Activated gamma-delta T cell (primary cell): ENCODE measurements at places on chromosomes 16 and 17.

- no peak for DNase-seq
Observed at GRCh38 chr16:85062845-85063244, 35.2 kb downstream of the KIAA0513 start.

DNA sequence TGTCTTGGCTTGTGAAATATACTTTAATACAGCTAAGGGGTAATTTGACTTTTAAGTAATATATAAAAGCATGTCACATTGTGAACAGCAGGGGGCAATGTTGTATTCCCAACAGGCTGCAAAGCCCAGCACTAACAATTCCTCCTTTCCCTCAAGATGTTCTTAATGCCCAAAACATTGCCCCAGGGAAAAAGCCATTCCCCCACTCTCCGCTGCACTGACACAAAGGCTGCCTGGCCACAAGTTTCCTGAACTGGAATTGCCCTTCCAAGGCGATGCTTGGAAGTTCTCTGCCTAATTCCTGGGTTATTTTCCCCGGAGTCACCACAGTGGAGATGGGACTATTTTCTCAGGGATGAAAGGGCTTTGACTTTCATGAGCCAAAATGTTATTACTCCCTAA is 27.2 kb downstream of the CLEC16A start:
- no peak for DNase-seq

DNA sequence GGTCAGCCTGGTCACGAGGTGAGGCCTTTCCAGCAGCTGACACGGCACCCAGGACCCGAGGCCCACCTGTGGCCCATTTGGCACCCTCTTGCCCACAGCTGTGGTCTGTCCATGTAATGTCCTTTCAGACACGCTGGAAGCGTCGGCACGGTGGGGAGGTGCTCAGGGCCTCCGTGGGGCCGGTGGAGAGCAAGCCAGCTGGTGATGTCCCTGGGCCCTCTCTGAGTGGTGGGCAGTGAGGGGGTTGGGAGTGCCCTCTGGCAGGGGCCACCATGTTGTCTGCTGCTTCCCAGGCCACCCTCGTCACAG is 97.3 kb upstream of the ZNF469 start:
- DNase-seq, result no peak

DNA sequence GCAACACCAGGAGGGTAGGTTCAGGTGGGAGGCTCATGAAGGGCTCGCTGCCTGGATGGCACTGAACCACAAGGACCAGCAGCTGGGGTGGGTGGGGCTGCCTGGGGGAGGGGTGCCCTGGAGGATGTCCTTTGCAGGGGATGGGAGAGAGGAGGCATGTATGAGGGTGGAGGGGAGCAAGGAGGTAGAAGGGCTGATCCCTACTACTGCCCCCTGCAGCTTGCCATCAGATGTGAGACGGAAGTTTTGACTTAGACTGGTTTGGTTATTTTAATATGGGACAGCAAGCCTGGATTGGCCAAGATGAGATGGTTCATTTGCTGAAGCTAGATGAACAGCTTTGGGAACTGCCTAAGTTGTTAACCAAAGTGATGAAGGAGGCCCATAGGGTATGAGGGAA is 115.9 kb downstream of the SEC14L1 start:
- no peak for DNase-seq

DNA sequence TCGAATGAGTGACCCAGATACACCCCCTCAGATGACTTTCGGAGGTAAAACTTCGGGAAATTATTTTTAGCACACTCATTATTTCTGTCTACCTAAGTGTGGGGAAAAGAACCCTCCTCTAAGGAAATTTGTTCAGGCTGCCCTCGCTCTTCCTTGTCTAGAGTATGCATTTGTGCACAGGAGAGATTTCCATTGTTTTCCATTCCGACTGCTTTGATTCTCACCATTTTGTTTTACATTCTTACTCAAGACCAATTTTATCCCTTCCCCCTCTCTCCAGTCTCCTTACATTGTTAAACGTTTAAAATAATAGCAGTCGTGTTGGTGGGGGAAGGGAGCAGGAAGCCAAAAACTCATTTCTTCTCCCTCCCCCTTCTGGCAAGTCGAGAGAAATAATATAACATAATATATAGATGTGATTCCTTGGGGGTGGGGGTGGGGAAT is 1.5 kb upstream of the CHD3 start:
- no peak for DNase-seq

DNA sequence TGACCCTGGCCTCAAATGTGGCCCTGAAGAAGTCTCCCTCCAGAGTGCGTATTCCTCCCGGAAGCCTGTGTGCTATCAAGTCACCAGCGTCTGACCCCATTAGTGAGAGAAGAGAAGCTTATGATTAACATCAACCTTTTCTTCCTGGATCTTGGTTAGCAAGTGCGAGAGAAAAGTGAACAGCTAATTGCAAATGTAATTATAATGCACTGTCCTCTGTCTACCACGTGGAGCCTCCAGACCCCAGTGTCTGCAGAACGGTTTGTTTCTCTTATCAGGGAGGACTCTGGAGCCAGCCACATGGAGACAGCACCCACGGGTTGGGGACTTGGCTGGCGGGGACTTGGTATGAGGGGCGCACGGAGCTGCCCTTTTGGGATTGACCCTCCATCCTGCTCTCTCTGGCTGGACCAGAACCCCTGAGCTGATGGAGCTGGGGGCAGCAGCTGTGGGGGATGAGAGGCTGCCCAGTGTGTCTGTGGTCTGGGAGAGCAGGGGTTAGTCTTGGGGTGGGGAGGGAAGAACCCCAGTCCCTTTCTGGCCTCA is 5.7 kb upstream of the TAC4 start:
- DNase-seq, result no peak

- no peak for DNase-seq
Observed at GRCh38 chr16:19184823-19185509, 16.9 kb downstream of the SYT17 start.

- no peak for DNase-seq
Observed at GRCh38 chr16:12917653-12918052, 16.3 kb downstream of the SHISA9 start.

GRCh38 chr17:40647624-40648383 is at the start of gene SMARCE1:
Gene SMARCE1 (minus strand): TSS chr17:40647818. CDS start chr17:40645802, 2,016 bp downstream.
- peak; percentile 64 for DNase-seq

DNA sequence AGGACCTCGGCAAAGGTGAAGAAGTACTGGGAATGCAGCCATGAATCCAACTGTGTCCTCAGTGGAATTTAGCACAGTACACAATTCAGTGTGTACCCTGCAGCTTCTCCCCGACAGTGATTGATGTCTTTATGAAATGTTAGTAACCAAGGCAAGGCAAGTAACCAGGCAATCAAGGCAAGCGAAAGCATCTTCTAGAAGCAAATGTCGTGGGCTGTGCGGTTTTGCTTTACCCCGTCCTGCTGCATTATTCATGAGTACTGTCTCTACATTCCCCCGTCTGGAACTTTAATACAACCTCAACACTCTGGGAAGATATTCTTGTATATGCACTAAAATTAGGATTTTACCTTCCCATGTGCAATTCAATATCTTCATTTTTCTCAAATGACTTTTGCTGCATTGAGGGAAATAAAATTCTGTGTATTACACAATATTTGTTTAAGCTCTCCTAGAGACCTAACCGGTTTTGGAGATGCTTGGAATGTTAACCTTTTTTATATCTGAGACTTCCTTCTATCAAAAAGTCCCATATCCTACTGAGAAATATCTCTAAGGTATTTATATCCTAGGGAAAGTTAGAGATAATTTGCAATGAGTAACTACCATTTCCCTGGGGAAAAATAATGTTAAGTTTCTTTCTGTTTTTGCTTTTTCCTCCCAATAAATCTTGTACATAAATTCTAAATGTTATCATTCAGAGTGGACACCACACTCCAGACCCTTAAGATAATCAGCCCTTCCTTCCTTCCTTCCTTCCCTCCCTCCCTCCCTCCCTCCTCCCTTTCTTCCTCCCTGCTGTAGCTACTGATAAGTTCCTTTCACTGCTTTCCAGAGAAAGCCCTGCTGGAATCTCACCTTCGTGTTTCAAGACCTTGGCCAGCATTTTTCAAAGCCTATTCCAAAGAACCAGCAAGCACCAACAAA is 51.9 kb upstream of the ADORA2B start:
- DNase-seq, result no peak

DNA sequence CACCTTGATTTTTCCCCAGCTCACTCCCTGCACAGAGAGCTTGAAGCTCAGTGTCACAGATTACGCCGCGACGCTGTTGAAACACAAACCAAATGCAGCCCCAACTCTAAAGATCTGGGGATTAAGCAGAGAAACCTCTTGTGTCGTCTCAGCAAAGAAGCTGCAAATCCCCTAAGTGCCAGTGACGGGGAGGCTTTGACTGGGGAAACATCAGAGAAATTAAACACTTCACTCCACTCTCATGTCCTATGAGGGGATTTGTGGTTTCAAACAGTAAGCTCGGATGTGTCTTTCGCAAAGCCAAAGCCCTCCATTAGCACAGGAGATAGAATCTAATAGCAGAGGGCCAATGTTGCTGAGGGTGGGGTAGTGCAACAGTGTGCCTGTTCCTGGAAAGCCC is 233.7 kb downstream of the HS3ST4 start:
- no peak for DNase-seq

- DNase-seq, result no peak
Observed at GRCh38 chr17:7313890-7314718, 1.1 kb downstream of the GPS2 start.

DNA sequence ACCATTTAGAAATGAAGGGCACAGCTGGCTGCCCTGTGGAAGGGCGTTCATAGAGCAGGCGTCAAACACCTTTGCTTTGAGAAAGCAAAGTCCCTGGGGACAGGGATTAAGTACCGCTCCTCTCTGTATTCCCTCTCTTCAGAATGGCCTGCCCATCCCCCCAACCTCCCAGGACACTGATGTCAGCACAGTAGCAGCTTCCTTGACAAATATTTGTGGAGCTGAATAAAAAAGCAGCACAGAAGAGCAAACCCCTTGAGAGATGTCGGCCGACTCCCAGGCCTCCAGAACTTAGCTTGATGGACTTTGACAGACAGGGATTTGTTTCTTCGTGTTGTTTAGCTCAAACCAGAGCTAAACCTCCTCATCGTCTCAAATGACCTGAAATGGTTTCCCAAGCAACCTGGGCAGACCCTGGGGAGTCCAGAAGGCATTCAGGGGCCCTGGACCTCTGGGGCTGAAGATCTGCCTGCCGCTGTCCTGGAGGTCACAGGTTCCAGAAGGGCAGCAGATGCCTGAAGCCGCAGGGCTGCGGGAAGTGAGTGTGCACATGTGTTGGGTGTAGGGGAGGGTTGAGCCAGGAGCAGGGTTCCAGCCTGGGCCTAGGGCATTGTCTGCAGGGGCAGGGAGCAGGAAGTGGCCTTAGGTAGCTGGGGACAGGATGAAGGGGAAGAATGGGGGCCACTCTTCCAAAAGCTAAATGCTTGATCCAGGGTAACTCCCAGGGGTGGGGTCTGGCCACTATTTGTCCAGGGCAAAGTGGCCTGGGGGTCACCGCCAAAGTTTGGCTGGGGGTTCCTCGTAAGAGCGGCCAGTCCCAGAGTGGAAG is 42.3 kb upstream of the NKD1 start:
- no peak for DNase-seq

DNA sequence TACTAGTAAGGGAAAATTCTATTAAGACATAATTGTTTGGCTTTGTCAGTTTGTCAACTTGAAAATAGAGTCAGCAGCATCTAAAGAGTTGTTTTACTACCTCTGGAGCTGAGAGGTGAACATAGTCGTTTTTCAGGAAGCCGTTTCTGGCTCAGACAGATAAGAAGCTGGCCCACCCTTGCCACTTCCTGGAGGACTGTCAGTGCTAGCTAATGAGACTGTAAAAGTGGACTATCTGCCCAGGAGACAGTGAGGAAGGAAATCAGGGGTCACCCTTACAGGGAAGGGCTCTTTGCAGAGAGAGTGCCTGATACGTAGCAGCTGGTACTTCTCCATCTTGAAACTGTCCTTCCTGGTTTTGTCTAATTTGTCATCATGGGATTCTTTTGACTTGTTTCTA is 328.7 kb downstream of the WWOX start:
- no peak for DNase-seq

GRCh38 chr16:3716831-3717234 is 491 bp downstream of the TRAP1 start:
- no peak for DNase-seq

- no peak for DNase-seq
Observed at GRCh38 chr16:53085369-53085843, 30.6 kb downstream of the CHD9 start.

DNA sequence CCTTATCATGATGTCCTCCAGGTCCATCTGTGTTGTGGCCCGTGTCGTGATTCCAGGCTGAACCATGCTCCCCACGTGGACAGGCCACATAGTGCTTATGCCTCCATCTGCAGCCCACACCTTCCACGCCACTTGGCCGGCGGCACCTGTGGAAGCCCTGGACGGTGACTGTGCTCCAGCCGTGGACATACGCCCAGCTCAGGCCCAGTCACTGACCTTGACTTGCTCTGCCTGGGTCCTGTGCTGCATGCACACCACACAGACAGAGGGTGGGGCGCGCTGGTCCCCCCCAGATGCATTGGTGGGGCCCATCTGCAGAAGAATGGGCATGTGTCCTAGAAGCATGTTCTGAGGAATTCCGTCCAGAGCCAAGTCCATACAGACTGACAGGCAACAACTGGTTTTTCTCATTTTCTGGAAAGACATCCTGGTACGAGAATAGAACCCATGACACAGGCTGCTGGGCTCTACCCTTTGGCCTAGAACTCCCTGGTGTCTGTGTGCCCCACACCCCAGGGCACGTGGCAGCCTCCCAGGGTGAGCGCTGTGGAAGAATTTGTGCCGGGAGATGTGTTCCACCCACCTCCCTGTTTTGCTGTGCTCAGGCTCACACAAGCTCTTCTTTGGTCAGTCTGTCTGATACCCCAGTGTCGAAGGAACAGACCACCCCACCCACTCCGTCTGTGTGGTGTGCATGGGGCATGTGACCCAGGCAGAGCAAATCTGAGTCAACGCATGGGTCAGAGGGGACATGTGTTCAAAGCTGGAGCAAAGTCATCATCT is 39.5 kb downstream of the GPT2 start:
- no peak for DNase-seq

DNA sequence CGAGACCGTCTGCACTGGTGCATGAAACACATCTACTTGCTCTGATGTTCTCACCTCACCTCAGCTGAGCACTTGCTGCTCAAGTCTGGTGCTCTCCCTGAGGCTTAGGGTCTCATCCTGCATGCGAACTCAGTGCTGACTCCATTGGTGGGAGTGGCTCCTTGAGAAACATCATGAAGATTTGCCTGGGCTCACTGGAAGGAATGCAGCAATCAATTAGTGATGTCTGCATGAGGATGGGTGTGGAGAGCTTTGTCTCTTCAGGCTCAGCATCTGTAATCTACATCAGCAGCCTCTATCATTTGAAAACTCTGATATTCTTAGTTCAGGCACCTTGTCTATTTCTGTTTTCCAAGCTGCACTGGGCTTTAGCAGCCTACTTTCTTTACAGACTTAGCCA is 204.4 kb downstream of the IRF8 start:
- DNase-seq, result no peak
